Vagina (tissue), 2 donors: ENCODE measurements at places on chromosomes 12 and 14.

GRCh38 chr12:42325326-42325652 lies 605 bp downstream of the ZCRB1 start:
- DNase-seq: no peak

GRCh38 chr14:24418492-24418873 lies 11.0 kb downstream of the CBLN3 start:
- DNase-seq: no peak

DNA sequence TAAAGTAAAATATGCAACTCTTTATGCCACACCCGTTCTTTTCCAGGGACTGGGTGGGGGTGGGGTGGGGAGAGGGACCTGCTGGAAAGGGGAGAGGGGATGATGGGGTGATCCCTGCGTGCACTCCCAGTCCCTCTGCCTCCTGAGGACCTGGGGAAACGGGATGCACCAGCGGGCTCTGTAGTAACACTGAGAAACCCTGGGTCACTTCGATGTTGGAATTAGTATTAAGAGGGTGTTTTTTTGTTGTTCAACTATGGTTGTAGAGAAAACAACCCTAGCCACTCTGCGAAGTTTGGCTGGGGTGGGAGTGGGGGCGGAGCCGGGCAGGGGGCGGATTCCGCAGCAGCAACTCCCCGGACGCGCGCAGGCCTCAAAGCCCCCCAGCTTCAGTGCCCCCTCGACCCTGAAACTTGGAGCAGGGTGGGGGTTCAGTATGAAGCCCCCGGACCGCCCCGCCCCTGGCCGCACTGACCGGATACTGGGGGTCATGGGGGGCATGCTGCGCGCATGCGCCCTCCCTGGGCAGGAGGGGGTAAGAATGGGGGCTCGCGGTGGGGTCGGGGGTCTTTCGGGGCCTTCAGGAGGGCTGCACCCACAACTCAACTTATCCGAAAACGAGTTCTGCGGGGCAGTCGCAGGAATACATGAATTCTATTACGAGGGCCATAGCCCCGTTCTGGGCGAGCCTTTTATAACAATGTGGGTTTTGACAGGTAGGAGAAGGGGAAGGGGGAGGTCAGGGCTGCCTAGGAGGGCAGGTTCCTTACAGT lies 1.3 kb upstream of the ARHGEF25 start:
- DNase-seq: no peak

- DNase-seq: no peak
Observed at GRCh38 chr12:105931762-105932570, 206.8 kb downstream of the NUAK1 start.

DNA sequence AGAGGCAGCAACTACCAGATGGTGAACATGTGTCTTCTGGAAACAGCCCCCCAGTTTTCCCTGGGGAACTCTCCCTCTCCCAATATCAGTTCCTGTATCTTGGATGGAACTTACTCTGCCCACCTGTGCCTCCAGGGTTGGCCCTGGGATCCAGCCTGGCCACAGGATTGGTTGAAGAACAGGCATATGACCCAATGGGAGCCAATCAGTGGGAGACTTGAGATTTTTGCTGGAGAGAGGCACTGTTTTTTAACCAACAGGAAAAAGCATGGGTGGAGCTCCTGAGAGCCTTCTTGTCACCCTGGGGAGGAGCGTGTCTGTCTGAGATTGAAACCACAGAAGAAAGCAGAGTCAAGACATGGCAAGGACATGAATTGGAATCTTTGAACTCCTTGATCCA lies 33.6 kb upstream of the COX6A1 start:
- DNase-seq: no peak

- DNase-seq: no peak
Observed at GRCh38 chr12:93908846-93909567, 231.8 kb downstream of the CRADD start.

- DNase-seq: no peak
Observed at GRCh38 chr12:107536613-107537012, 149.0 kb upstream of the PWP1 start.

DNA sequence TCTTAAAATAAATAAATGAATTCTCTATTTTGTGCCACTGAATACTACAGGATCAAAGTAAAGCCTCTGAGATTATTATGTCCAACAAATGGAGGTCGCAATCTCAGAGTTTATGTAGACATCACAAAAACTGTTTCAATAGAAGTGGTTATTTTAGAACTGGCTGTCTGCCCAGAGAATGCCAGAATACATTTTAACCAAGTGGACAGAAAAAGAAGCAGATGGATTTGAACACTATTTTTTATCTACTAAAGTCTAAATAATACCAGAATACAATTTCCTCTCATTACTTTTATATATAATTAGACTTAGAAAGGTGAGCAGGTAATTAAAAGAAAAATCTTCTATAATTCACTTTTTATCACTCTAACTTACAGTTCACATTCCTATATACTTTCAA lies 118.3 kb downstream of the MED13L start:
- no peak for DNase-seq

GRCh38 chr12:54407183-54407905 lies 11.7 kb downstream of the ITGA5 start:
- DNase-seq: no peak

DNA sequence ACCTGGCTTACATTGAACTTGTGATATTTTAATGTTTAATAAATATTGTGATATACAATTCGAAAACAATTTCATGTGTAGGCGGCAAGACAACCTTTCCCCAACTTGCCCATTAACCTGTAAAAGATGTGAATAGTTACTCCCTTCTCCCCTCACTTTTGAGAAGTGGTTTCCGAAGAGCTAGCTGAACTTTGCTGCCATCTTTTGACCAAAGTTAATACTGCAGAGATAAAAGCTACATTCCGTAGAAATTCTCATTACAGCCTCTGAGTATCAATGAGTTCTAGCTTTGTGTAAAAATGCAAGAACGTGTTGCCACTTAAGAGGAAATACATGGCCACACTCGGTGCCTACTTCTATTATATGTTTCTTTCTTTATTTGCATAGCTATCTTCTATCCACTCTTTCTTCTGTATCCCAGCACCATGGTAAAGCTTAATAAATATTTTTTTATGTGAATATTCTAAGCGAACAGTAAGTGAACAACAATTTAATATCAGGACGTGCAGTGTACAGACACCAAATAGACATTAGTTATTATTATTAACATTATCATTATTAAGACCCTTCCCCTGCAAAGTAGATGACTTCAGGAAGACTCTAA lies 105.1 kb upstream of the TMEM260 start:
- DNase-seq: no peak

- DNase-seq: no peak
Observed at GRCh38 chr12:49619286-49619685, 4.1 kb upstream of the PRPF40B start.

DNA sequence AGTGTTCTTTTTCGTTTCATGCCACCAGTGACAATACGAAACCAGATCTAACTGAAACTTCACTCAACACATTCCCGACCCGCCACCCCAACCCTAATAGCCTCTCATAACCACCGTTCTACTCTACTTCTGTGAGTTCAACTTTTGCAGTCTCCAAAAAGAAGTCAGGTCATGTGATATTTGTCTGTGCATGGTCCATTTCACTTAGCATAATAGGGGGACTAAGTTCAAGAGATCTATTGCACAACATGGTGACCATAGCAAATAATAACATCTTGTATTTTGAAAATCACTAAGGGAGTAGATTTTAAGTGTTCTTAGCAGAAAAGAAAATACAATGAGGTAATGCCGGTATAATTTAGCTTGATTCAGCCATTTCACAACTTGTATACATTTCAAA lies 376.4 kb downstream of the DIO2 start:
- no peak for DNase-seq
